ENCODE measurements at places on chromosomes 6 and 20. TPM values are rescaled to one million over a fixed set of nuclear protein-coding genes. Genes with fewer than 3 reads are reported as not detected.

GRCh38 chr6:36700831-36701230, 3.2 kb downstream of the RAB44 start:
- DNase-seq = no peak
- H3K36me3 ChIP-seq = no peaks in the 10 kb centered on the region
- no peaks in the 10 kb centered on the region for H3K27me3 ChIP-seq

DNA sequence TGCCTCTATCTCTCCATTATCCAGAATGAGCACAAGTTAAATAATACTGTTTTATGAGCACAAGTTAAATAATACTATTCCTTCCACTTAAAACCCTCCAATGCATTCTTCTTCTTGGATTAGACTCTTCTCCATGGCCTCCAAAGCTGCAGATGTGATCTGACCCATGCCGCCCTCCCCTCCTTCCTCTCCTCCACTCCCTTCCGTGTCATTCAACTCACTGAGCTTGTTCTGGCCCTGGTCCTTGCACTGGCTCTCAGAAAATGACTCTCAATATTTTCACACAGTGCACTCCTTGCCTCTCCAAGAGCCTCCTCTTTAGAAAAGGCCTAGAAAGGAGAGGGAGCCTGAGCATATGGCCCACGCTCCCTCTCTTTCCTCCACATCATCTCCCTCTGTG, 125.0 kb upstream of the CD93 start:
- no peak overlapping the region for H3K27ac ChIP-seq
- no peaks in the 10 kb centered on the region for H3K27me3 ChIP-seq
- no peaks in the 10 kb centered on the region for H3K4me1 ChIP-seq
- H3K4me3 ChIP-seq = no peak overlapping the region

DNA sequence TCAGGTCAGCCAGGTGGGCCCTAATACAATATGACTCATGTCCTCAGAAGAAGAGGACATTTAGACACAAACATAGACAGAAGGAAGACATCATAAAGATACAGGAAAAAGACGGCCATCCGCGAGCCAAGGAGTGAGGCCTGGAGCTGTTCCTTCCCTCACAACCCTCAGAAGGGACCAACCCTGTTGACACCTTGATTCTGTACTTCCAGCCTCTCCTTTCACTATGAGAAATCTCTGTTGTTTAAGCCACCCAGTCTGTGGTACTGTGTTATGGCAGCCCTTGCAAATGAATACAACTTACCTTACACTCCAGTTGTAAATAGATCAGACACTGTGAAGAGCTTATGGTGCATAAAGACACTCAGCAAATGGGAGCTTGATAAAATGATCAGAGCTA, 199.7 kb downstream of the SAMD5 start:
- H3K4me3 ChIP-seq = no peak overlapping the region
- H3K36me3 ChIP-seq = no peaks in the 10 kb centered on the region
- H3K27ac ChIP-seq = no peak overlapping the region
- no peaks in the 10 kb centered on the region for H3K27me3 ChIP-seq
- DNase-seq = no peak

DNA sequence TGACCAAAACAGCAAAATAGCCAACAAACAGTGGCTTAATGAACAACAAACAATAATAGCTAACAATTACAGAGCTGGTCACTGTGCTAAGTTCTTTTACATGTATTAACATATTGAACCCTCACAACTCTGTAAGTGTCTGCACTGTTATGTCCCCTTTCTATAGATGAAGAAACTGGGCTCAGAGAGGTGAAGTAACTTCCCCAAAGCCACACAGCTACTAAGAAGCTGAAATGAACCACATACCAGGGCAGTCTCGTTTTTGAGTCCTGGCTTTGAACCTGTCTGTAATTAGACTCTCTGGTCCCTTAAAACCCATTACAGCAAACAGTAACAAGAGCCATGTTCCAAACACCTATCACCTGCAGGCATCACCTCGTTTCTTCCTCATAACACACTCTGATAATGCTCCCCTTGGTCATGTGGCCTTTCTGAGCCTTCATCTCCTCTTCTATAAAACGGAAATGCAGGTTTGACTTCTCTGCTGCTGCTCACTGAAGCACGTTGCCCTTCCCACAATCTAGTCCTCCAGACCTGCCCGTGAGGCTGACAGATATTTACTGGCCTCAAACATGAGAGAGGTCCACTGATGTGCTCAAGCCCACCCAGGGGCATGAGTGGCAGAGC, 23.3 kb downstream of the KCNK15 start:
- no peak for DNase-seq
- no peak overlapping the region for H3K4me3 ChIP-seq
- H3K27me3 ChIP-seq = peaks cover 26% of the 10 kb centered on the region
- no peak overlapping the region for H3K27ac ChIP-seq
- no peaks in the 10 kb centered on the region for H3K4me1 ChIP-seq
- no peaks in the 10 kb centered on the region for H3K36me3 ChIP-seq

DNA sequence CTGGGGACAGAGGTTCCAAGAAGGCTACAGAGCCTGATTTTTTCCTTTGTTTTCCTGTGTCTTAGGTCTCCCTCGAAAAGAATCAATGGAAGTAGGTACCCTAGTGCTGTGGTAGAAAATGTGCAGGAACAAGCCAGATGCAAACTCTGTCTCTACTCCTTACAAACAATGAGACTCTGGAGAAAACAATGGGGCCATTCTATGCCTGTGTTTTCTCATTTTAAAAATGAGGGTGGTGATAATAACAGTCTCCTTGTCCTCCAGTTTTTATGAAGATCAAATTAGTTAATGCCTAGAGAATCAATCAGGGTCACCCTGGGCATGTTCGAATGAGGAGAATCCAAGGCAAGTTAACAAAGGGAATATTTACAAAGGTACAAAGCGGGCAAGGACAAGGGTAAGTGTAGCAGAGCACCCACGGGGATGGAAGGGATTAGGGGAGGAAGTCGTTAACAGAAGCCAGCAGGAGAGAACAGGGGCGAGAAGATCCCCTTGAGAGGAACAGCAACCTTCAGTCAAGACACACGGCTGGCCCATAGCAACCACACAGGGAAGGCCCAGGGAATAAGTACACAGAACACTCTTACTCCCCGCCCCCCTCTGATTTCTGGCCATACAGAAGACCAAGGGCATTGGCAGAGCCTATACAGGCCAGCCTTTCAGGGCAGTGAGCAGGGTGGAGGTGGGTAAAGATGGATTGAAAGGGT, 342.8 kb downstream of the PTPRT start:
- H3K4me3 ChIP-seq = no peak overlapping the region
- DNase-seq = no peak
- H3K27me3 ChIP-seq = no peaks in the 10 kb centered on the region
- H3K36me3 ChIP-seq = no peaks in the 10 kb centered on the region
- no peaks in the 10 kb centered on the region for H3K4me1 ChIP-seq

GRCh38 chr6:20400456-20401204, 1.0 kb upstream of the E2F3 start:
- H3K4me3 ChIP-seq = peak overlapping the region; percentile 78
- no peaks in the 10 kb centered on the region for H3K27me3 ChIP-seq
- no peaks in the 10 kb centered on the region for H3K36me3 ChIP-seq
- peaks cover 5% of the 10 kb centered on the region for H3K4me1 ChIP-seq
- H3K27ac ChIP-seq = peak overlapping the region; percentile 32

DNA sequence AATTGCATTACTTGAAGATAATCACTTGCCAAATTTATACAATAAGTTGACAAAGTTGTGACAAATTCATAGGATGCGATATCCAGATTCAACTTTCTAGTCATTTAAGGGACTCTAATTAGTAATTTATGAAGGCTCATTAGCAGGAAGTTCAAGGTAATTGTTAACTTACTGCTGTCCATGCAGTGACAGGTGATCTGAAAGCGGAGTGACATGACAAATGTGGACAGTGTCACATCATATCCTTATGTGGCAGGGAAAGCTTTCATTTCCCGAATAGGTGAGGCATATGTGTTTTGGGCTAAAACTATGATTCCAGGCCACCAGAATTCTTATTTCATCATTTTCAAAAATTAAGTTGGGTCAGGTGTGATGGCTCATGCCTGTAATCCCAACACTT, 115.9 kb upstream of the BMP2 start:
- no peak for DNase-seq
- no peaks in the 10 kb centered on the region for H3K36me3 ChIP-seq
- H3K4me1 ChIP-seq = 0 out of 2 replicates have a peak, but pooled peaks cover 7% of the 10 kb centered on the region
- H3K4me3 ChIP-seq = no peak overlapping the region
- H3K27me3 ChIP-seq = no peaks in the 10 kb centered on the region

GRCh38 chr6:81939766-81940165, 187.3 kb upstream of the TENT5A start:
- peak; percentile 21 for DNase-seq
- H3K27ac ChIP-seq = peak overlapping the region; percentile 77
- H3K4me1 ChIP-seq = peaks cover 44% of the 10 kb centered on the region
- no peaks in the 10 kb centered on the region for H3K36me3 ChIP-seq
- no peaks in the 10 kb centered on the region for H3K27me3 ChIP-seq

DNA sequence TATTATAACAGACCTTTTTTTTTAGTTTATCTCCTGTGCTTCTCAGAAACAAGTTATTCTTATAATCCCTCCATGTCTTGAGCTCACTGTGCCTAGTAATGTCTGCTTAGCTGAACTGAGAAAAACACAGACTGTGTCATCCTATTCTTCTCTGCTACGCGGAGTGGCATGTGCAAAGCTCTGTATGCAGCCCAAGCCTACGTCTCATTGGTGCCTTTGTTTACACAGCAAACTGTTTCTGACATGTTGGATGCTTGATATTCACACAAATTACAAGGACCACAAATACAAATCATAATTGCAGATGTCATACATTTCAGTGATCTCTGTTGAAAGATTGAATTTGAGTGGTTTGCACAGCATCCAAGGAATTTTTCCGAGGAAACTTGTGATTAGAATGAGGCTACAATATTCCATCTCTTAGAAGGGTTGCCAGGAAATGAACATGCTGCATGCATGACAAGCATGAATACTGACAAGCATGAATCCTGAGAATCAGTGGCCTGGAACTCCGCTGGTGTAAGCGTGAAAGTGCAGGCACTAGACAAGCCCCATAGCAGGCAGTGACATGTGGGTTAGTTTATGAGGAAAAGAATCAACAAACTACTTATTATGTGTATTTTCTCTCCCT, 128.4 kb upstream of the SGK1 start:
- DNase-seq = peak; percentile 76
- no peaks in the 10 kb centered on the region for H3K36me3 ChIP-seq
- peak overlapping the region; percentile 33 for H3K4me3 ChIP-seq
- peak overlapping the region; percentile 92 for H3K27ac ChIP-seq
- H3K27me3 ChIP-seq = no peaks in the 10 kb centered on the region

DNA sequence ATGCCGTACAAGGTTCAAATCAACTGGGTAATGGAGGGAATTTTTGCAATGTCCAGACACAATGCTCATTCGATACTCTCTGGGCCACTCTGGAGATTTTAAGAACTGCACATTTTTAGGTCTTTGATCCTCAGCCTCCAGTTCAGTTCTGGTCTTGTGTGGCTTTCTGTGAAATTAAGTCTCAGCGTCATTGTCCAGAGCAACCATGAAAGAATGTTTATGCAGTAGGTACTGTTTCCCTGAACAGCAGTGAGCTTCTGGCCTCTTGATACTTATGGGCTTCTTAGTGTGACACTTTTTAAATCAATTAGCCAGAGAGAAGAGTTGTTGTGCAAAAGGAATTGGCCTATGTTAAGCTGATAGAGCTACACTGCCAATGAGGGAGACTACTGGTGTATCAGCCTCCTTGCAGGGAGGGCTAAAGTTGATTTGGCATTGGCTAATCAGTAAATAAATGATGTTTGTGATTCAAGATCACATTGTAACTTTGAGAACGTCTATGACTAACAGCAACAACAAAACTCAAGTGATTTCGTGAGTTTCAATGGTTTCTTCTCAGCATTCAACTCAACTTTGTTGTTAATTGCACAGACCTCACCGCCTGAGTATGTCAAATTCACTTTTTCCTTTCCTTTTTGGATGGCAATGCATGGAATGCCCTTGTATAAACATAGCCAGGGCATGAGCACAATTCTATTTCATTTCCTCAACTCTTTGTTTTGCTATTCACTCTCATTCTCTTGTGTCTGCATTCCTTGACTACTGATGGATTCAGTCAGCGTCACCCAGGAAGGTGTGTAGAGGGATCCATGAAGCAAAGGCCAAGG, 85.1 kb downstream of the GJA1 start:
- H3K27me3 ChIP-seq = no peaks in the 10 kb centered on the region
- H3K4me3 ChIP-seq = no peak overlapping the region
- no peaks in the 10 kb centered on the region for H3K36me3 ChIP-seq
- peak overlapping the region; percentile 97 for H3K27ac ChIP-seq

DNA sequence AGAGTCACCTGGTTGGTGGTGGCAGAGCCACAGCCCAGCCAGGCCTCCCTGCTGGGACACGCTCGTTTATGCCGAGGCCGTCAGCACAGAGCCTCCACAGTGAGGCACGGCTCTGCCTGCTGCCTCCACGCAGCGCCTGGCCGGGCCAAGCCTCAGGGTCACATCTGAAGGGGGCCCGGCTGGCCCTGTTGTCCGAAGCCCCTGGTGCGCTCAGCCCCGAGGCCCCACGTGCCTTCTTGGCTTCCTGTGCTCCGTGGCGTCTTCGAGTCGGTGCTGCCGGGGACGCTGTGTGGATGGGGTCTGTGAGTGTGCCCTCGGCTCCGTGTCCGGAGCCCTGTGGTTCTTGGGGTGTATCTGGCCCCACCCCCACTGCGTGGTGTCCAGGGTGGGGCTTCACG, 10.4 kb upstream of the TNFRSF6B start:
- H3K36me3 ChIP-seq = no peaks in the 10 kb centered on the region
- peaks cover 35% of the 10 kb centered on the region for H3K4me1 ChIP-seq
- no peaks in the 10 kb centered on the region for H3K27me3 ChIP-seq
- H3K4me3 ChIP-seq = no peak overlapping the region
- DNase-seq = no peak

DNA sequence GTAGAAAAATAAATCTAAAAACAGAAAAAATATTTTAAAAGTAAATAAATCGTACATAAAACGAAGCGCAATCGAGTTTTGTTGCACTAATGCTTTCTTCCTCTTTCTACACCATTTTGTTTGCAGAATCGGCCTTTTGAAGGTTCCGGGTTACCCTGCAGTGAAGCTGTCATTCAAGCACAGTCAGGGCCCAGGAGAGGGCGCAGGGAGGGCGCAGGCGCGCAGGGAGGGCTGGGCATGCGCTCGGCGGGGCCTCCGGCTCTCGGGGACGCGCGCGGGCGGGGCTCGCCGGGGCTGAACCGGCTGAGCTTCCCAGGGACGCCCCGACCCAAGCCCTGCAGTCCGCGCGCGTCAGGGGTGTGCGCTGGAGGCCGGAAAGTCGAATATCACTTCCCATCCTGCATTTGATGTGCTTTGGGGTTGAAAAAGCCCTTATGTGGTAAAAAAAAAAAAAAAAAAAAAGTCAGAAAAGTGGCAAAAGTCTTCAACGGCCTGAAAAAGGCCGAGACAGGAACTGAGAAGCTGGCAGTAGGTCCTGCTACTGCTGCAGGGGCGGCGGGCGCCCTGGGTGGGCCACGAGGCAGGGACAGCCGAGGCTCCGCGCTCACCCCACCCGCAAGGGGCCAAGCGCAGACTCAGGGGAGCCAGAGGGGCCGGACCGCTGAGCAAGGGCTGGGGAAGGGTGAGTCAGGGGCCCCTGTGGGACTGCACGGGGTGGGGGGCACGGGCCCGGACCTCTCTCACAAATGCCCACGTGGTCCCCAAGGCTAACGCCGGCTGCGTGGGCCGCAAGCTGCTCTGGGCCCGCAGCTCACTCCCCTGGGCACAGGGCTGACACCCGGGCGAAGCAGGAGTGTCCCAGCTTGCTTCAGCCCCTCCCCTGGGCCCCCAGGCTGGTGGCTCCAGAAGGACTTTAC, 40.5 kb downstream of the THBS2 start:
- H3K4me3 ChIP-seq = peak overlapping the region; percentile 51
- no peaks in the 10 kb centered on the region for H3K27me3 ChIP-seq
- H3K4me1 ChIP-seq = peaks cover 23% of the 10 kb centered on the region
- H3K27ac ChIP-seq = peak overlapping the region; percentile 97
- peaks cover 8% of the 10 kb centered on the region for H3K36me3 ChIP-seq

Gene CYP21A2
- not detected for total RNA-seq

Gene FAM217A
- total RNA-seq = not detected

Gene EFCAB8
- total RNA-seq = not detected

Gene MPIG6B
- not detected for total RNA-seq

Gene CLPSL1
- total RNA-seq = not detected

Gene KIF25
- not detected for total RNA-seq
